SW 1271 (cell line): ENCODE measurements at places on chromosomes 5 and 9.

DNA sequence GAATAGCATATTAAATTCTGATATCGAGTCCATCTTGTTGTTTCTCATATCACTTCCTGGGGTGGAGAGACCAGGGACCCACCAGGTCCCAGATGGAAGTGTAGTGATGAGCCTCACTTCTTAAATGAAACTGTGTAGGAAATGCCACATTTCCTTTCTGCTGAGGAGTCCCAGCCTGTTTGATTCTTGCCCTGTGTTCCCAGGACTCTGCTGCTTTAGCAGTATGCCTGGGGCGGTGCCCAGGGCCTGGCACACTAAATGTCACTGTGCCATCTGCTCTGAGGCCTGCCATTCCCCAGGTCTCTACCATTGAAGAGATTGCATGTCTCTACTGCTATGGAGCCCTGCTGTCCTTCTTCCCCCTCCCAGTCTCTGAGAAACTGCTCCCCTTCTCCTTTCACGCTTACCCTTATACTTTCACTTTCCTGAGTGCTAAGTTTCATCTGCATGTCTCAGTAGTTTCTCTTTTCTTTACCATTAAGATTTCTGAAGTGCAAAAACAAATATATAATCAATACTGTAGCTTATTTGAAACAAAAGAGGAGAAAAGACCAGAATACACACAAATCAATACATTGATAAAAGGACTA is 260.4 kb downstream of the GABRB2 start:
- no peak for DNase-seq

DNA sequence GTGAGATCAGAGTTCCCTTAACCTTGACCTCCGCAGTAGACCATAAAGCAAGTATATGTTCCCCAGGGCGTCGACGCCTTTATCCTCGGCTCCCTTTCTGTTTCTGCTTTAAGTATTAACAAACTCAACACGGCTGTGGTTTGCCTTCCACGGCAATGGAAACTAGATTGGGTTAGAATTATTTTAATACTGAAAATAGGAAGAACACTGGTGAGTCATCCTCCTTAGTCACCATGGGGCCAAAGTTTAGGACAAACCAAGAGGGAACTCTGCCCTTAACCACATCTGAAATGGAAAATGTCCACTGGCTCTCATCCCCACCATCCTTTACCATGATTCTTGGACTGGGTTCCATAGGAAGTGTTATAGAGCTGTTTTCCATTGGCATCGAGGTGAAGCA is 386.1 kb downstream of the ACTL7B start:
- DNase-seq = no peak

DNA sequence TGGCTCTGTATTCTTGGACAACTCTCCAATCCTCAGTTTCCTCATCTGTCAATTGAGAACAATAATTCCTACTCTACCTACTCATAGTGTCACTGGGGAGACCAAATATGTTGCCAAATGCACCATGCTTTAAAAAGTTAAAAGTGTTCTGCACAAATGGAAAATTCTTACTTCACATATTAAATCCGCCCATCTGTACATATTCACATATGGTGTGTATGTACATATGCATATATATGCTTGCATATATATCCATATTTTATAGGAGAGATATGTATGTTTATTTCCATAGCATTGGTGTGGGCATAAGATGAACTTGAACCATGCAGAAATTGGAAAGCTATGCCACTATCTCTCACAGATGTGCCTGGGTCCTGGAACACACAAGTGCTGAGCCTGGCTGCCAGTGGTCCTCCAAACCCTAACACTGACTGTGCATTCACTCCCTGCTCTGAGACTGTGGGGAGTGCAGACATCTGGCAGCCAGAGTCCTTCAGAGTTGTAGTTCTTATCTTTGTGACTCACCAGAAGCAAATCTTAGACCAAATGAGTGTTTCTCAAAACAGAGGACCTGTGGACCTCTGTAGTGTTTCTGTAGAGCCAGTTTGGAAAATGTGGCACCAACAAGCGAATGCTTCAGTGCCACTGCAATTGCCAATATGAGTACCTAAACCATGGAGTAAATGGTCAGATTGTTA is 168.7 kb downstream of the GRIA1 start:
- DNase-seq = no peak

DNA sequence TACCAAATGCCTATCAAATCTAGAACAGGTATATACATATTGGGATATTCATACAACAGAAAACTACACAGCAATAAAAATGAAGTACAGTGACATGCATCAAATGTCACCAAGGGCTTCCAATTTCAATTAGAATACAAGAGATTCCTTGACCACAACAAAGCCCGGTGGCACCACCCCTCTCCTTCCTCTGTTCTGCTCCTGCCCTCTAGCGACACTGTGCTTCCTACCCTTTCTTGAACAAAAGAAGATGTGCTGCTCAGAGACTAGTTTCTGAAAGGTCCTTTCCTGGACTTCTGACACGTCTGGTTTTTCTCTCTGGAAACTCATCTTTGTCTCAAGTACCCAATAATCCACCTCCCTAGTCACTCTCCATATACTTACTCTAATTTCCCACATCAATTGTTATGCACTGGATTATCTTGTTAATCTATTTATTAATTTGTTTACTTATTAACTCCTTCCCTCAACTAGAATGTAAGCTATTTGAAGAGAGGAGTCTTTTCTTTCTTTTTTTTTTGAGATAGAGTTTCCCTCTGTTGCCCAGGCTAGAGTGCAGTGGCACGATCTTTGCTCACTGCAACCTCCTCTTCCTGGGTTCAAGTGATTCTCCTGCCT is 70.4 kb upstream of the CTSV start:
- peak; percentile 8 for DNase-seq

- DNase-seq = no peak
Observed at GRCh38 chr5:78760770-78761169, 112.2 kb upstream of the LHFPL2 start.

- no peak for DNase-seq
Observed at GRCh38 chr5:179621551-179622214, 1.8 kb downstream of the HNRNPH1 start.

- no peak for DNase-seq
Observed at GRCh38 chr5:42880496-42881150, 68.9 kb upstream of the SELENOP start.

GRCh38 chr5:141941779-141942178 is 16.2 kb downstream of the PCDH12 start:
- no peak for DNase-seq

- no peak for DNase-seq
Observed at GRCh38 chr5:122805481-122805880, 30.6 kb downstream of the SNX2 start.

- no peak for DNase-seq
Observed at GRCh38 chr9:73053543-73053942, 98.1 kb upstream of the ANXA1 start.

DNA sequence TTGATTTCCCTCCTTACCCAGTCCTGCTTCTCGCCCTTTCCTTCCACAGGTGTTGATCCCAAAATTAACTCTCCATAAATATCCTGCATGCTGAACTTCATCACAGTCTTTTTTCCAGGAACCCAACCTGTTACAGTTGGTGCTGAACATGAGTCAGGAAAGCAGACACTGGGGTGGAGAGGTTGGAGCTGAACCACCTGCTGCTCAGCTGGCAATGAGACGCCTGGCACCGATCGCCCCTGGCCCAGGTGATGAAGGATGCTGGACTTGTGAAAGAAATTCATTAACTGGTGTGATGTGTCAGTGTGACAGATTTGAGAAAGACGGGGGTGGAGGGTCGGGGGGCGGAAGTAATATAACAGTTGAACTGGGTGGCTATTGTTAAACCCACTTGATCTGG is 30.6 kb downstream of the CPLX2 start:
- no peak for DNase-seq

DNA sequence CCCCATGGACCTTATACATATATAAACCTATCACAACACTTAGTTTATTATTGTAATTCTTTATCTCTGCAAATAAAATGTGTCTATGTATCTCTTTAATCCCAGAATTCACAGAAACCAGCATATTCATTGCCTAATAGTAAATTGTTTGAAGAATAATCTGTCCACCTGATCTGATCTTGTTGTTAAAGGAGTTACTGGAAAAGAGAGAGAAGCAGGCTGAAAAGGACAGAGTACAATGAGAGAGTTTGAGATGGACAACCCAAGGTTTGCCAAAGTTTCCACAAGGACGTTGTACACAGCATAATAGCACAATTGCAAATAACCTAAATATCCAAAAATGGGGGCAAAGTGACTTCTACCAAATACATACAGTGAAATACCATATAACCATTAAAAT is 23.8 kb downstream of the PLPP1 start:
- DNase-seq = no peak

DNA sequence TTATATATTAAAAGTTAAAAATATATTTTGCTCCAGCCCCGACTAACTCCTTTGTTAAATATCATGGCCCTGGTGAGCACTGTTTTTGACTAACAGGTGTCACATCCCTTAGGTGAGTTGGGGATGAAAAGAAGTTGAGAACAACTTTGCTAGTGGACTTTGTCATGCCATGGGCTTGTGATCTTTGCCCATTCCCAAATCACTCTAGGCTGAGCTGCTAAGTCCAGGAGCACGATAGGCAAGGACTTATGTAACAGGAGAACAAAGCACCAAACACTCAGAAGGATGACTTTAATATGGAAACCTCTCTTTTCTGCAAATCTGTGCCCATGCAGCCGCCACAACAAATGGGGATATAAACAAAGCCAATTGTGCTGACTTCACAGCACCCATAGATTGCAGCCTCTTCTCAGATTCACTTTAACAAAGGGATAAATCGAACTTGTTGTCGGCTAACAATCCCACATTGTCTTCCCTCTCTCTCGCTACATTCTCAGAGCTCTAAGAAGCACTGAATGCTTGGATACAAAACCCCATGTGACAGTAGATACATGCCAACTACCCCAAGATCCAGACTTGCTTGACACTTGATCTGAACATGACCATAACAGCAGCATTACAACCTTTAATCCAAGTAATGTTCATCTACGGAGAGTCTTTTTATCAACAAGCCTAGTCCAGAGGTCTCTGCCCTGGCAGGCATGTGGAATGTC is 86.8 kb upstream of the CD180 start:
- no peak for DNase-seq

DNA sequence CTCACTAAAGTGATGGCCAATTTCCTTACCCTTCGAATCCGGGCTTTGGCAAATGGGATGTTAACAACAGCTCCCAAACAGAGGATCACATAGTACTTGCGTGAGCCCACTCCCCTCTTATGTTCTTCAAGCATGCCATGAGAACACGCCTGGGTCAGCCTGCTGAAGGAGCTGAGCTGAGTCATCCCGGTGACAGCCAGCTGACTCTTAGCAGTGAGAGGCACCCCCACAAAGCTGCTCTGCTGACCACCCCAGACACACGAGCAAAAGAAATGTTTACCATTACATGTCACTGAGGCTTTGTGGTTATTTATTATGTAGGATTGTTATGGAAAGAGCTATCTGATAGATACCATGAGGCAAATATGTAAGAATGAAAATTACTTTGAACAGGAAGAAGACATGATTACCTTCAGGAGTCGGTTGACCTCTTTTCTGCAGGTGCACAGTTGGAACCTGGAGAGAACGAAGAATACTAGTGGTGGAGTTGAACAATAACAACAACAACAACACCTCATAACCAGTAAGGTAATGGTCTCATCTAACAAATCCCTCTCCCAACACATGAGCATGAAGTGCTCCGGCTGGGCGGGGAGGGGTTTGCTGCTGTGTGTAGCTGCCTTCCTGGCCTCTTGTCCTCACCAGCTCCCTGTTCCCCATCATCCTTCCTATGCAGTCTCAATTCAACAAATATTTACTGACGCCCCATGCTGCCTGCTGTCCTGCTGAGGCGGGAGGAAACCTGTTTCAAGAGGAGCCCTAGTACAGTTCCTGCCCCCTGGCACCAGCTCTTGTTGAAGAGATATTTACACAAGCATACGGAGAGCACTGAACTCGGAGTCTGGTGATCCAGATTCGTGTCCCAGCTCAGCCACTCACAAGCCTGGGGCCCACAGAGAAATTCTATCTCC is 69.4 kb upstream of the LHFPL2 start:
- DNase-seq = no peak

- DNase-seq = no peak
Observed at GRCh38 chr9:10135553-10135952, 477.2 kb downstream of the PTPRD start.

DNA sequence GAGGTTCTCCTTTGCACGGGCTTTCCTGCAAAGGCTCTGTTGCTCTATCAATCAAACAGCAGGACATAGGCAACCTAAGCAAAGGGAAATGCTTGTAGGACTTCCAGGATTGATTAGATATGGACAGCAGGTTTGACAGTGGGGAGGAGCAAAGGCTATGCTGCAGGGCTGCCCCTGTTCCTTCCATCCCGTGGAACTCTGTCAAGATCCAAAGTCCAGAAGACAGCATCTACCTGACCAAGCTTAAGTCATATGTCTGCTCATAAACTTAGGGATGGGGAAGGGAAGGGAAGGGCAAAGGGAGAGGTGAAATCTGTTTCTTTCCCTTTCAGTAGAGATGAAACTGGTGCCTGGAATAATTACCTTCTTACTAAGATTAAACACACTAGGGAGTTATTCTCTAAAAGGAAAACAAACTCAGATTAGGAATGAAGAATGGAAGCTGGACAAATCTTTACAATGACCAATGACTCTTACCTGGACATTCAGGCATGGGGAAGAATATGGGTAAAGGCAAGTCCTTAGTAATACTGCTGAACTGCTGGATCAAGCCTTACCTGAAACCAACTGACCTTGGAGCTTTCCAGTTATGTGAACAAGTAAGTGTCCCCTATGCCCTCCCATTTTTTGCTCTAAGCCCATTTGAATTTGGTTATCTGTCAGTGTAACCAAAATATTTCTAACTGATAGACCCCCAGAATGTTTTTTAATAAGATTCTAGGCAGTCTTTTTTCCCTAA is 8.4 kb upstream of the ACOT12 start:
- no peak for DNase-seq

DNA sequence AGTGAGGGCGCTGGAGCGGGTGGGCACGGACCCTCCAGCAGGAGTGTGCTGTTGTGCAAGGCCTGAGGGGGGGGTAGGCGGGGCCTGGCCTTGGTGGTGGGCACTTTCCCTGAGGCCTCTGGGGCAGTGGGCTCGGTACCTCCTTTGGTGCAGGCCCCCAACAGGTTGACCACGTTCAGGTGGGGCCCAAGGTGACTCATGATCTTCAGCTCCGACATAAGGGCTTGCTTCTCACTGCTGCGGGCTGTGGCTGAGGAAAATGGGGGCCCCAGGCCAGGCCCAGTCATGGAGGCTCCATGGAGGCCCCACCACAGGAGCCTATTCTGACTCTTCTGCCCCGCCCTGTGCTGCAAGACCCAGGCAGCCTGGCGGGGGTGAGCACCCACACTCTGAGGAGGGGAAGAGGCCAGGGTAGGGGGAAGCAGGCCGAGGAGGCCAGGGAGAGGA is 31.5 kb downstream of the PDGFRB start:
- DNase-seq = no peak
